ENCODE measurements at places on chromosomes 3 and 15. TPM values are rescaled to one million over a fixed set of nuclear protein-coding genes. Genes with fewer than 3 reads are reported as not detected.

GRCh38 chr3:138675393-138675792, 66.8 kb downstream of the FAIM start:
- DNase-seq, result no peak

- no peak for DNase-seq
Observed at GRCh38 chr15:40233727-40234577, 4.9 kb upstream of the PAK6 start.

- no peak for DNase-seq
Observed at GRCh38 chr15:40282147-40282868, 556 bp downstream of the ANKRD63 start.

GRCh38 chr3:35971686-35972085, 332.4 kb downstream of the ARPP21 start:
- no peak for DNase-seq

The AP3B2 gene
- polyA plus RNA-seq, result 0.70 TPM
